OCI-M1 (cell line): ENCODE measurements at places on chromosomes 4 and X.

DNA sequence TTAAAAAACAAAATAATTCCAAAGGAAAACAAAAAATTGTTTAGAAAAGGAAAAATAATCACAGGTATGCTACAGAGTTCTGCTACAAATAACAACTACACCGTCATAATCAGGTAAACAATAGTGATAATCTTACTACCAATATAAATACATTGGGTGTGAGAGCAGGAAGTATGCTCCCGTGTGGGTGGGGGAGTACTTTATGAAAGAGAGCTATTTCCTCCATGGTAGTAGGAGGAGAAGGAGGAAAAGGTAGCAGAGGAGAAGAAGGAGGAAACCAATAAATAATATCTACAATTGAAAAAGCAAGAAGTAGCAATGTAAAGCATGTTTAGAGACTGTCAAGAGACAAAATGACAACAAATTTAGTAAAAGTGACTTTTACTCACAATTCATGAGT, 35.1 kb downstream of the TEC start:
- DNase-seq: no peak

GRCh38 chrX:103742339-103742738, 31.6 kb downstream of the TMEM31 start:
- DNase-seq: no peak

DNA sequence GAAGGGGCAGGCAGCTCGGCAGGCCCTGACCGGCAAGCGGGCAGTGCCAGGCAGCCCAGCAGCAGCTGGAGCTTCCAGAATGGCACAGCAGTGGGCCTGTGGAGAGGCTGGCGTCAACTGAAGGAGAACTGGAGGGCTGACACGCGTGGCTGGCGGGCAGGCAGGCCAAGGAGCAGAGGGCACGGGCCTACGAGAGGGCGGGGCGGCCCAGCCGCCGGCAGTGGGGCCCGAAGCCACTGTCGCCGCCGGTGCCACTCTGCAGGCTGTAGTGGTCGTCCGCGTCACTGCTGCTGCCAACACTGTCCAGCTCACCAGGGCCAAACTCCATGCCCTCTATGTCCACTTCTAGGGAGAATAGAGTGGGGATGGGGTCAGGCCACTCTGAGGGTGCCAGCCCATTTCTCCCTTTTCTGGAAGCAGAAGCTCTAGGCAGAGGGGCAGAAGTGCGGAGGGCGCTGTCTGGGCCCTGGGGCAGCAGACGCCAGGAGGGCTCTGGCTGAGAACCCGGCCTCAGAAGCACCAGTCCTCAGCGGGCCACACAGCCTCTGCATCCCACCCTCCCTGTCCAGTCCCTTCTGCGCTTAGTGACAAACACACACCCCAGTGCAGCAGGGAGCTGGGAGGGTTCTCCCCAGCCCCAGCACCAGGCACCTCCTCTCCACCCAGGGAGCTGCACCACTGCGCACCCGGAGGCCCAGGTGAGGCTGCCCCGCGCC, 8.6 kb upstream of the HAUS3 start:
- DNase-seq: no peak

DNA sequence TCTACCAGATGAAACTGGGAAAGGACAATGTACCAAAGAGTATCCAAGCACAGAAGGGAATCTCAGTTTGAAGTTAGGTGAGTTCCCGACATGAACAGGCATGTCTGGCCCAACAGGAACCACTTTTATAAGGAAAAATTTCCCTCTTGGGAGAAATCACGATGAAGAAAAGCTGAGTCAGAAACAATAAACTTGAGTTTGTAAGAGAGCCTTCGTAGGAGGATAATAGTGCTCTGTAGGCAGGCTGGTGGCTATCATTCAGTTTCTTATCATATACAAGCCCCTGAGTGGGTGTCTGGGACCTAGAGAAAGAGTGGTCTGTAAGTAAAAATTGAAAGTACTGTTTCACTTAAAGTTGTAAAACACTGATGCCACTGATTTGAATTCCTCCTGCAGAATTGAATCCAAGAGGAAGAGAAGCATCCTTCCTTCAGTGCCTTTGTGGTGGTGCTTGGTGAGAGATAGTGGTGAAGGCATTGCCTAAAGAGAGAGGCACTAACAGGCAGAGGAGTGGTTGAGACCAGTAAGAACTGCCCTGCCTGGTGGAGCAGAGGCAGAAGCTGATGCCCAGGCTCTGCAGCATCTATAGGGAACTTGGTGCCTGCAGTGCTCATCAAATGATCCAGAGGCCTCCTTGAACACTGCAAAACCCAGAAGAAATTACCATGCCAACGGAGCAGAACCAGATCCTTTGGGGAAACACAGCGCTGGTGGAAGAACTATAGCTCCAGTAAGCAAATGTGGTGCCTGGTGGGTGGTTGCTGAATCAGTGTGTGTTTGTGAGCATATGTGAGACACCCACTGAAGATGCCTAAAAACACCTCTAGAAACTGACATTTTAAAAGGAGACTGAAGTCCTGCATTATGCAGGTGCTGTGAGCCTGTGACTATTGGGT, 31.7 kb upstream of the METAP1 start:
- peak; percentile 42 for DNase-seq

DNA sequence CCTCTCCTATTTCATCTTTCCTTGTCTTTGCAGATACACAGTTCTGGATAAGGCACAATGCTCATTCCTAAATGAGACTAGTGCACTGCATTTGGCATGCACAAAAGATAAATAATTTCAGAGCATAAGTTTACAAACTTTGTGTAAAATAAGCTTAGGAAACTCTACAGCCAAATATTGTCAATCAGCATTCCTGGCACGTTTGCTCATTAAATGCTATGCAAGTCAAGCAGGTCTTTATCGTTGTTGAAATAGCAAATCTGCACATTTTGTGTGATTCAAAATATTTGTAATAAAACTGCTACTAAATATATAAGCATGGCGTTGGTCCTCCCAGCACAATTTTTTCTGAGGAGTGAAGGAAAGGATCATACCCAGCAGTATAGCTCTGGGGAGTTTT, 322.1 kb upstream of the NOCT start:
- no peak for DNase-seq

DNA sequence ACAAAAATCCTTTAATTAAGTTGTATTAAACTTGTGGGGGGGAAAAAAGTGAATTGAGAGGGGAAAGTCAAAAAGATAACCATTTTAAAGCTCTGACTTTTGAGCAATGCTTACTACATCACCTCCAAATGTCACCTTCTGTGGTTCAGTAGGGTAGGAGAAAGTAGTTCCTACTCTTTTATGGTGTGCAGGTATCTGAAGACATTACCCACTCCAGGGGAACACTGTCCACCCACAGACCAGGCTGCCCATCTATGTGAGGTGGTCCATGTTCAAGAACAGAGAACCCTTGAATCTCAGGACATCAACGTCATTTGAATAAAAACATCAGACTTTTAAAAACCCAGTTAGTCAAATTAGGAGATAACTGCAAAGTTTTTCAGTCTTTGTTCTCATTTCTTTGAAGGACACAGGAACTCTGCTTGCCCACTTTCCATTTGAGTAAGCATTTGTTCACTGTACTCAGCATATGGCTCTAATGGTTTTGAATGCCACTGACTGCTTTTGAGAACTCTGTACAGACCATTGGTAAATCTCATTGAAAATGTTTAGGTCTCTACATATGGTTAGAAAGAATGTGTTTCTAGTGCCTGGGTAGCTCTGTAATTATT, 18.4 kb downstream of the NMU start:
- no peak for DNase-seq

- DNase-seq: no peak
Observed at GRCh38 chr4:65805936-65806335, 135.6 kb upstream of the EPHA5 start.

DNA sequence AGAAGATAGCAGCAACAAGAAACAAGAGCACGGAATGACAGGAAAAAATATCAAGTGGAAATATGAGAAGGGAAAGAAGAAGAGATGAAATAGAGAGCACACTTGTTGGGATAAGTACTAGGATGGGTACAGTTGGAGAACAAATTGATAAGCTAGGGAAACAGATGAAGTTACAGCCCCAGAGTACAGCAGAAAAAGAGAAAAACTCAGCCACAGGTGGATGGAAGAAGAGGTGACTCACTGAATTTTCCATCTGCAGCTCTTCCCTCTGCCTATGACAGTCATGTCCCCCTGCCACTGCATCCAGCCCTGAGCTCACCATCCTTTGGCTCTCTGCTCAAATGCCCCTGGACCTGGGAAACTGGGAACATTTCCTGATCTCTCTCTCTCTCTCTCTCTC, 209.0 kb downstream of the BCOR start:
- no peak for DNase-seq

GRCh38 chr4:83267830-83268475, 16.6 kb downstream of the COQ2 start:
- no peak for DNase-seq

GRCh38 chr4:87620491-87620890, 12.2 kb downstream of the DSPP start:
- no peak for DNase-seq

DNA sequence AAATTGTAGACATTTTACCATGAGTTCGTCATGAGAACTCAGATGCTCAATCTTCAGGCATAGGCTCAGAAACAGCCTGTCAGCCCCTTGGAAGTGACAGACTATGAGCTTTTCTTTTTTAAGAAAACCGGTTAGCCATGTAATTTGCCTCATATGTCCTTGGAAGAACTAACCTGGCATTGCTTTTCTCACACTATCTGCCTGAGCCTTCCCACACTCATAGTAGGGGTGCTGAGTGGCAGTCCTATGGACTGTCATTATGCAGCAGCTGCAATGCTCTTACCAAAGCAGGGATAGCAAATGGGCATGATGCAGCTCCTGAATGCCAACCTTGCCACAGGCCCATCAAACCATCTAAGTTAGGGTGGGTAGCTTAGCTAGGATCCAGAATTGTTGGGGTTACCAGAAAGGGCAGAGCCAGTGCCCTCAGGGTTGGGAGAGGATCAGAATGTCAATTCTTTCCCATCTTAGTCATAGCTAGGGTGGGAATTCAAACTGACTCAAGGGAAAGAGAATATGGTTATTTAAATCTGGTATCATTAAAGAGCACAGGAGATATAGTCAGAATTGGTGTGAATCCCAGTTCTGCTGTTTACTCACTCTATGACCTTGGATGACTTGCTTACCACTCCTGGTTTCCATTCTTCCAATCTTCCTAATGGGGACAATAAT, 230.6 kb upstream of the CPEB2 start:
- DNase-seq: no peak

DNA sequence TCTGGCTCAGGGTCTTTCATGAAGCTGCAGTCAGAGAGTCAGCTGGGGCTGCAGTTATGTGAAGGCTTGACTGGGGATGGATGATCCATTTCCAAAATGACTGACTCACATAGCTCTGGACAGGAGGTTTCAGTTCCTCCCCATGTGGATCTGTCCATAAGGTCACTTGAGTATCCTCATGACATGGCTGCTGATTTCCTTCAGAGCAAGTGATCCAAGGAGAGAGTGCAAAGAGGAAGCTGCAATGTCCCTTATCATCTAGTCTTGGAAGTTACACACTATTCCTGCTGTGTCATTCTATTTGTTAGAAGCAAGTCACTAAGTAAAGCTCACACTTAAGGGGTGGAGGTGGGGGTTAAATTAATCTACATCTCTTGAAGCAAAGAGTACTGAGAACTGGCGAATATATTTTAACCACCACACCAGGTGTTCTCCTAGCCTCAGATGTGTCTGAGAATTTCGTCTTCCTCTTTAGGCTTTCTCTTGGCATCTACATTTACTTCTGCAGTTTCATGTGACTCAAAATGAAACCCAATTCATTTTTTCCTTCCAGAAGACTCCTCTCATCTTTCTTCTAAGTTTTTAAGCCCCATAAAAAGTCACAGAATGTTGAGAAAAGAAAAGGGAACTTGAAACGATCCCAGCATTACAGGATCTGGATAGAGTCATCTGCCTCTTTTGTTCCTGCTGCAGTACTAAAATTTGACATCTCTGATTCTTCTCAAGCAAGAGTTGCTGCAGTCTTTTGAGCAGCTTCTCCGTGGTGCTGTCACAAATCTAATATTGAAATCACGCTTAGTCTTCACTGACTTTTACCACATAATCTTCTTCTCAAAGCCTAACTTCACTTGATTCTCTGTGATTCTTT, 3.8 kb upstream of the GRPR start:
- DNase-seq: peak; percentile 76

DNA sequence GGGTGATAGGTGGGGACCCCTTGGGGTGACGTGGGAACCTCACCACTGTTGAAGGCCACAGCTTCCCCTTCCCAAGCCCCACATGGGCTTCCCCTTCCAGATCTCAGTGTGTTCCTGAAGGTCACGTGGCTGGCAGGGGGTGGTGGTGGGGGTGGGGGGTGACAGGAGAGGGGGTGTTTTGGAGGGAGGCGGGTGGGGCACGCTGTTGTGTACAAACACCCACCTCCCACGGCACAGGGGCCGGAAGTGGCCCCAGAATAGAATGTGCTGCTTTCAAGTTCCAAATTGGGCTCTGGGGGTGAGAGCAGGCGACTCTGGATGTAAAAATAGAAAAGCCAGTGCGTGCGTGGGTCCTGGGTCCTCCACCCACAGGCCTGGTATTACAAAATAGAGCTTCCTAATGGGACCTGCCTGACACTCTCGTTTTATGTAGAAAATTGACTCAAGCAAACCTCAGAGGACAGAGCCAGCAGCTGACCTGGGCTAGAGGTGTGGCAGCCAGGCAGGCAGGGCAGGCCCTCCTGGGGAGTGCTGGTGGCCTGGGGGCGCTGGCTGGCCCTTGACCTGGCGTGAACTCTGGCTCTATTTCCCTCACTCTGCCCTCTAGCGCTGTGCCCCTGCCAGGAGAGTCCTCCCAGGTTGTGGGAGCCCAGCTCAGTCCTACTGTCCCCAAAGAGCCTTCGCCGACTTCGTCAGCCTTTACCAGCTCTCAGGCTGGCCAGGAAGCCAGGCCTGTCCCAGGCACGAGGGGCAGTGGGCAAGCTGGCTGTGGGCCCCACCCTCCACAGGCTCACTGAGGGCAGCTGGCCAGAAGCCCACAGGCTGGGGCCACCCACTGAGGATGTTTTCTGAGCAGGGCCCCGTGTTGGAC, 5.4 kb upstream of the SH3BP2 start:
- no peak for DNase-seq

DNA sequence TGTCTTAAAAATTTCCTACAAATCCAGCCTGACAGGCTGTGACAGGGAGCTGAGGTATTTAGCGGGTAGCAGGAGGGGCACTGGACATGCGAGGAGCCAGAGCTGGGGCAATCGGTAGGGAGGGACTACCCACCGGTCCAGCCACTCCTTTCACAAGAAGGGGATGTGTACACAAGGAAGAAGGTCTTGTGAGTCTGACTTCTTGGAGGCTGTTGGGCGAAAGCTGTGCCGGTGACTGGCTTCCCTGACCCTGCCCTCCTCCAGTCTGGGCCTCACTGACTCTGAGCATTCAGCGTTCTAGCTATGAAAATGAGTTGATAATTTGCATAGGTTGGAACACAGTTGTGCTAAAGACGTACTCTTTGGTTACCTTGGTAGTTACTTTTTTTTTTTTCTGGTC, 12.7 kb upstream of the CXCL8 start:
- no peak for DNase-seq

DNA sequence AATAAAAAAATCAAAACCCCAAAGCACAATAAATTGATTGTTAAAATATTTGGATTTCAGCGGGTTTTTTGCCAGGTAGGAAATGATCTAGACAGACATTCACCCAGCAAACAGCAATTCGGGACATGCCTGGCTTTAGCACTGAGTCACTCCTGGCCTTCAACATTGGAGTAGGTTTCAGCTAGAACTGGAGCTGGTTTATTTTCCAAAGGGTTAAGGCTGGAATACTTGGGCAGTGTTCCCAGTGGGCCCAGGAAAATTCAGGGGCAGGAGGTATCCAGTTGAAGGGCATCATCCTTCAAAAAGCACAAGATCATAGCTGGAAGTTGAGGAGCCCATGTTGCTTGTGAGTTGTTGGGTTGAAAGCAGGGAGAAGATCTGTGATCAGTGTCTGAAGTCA, 41.0 kb downstream of the TXLNG start:
- DNase-seq: no peak
